Activated T-helper 1 cell treated with anti-CD3 and anti-CD28 coated beads, Interleukin-12 subunit alpha, Interleukin-12 subunit beta, Interleukin-2, Interleukin-4 antibody, amounts not matched to agents 30 ng/mL and 10 ng/mL and 1 ng/mL, durations not matched to agents 14 hours and 24 hours and 36 hours (primary cell): ENCODE measurements at places on chromosomes 16 and 17. TPM values are rescaled to one million over a fixed set of nuclear protein-coding genes. Genes with fewer than 3 reads are reported as not detected.

DNA sequence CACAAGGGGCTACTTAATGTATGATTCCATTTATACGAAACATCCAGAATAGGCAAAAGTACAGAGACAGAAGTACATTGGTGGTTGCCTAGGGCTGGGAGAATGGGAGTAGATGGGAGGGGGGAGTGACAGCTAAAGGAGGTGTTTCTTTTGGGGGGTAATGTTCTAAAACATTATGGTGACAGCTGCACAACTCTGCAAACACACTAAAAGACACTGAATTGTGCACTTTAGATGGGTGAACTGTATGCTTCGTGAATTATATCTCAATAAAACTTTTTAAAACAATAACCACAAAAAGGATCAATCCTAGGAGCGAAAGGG is 661 bp downstream of the LYRM9 start:
- H3K27ac ChIP-seq = peak overlapping the region; percentile 73
- peaks cover 32% of the 10 kb centered on the region for H3K4me1 ChIP-seq
- no peak for DNase-seq
- H3K27me3 ChIP-seq = peaks cover 38% of the 10 kb centered on the region

DNA sequence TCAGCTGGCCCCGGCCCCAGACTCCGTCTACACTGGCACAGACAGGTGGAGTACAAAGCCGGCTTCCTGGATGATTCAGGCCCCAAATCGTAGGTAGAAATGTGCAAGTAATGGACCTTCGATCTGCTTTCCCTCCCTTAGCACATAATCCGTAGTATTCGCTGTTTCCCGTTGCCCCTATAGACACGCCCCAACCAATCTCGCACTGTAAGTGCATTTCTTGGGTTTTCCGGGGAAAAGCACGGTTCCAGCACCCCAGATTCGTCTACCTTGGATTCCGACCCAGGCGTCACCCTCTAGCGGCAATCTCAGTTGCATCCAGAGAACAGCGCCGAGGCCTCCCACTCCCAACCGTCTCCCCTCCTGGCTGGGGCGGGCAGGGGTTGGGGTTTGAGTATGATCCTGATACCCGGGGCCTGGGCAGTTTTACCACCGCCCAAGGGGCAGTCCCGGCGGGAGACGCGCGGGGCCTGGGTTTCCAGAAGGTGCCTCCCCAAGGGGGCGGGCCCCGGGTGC is 12.1 kb upstream of the FOXF1 start:
- H3K27ac ChIP-seq = peak overlapping the region; percentile 82
- no peaks in the 10 kb centered on the region for H3K4me1 ChIP-seq
- no peak overlapping the region for H3K4me3 ChIP-seq

DNA sequence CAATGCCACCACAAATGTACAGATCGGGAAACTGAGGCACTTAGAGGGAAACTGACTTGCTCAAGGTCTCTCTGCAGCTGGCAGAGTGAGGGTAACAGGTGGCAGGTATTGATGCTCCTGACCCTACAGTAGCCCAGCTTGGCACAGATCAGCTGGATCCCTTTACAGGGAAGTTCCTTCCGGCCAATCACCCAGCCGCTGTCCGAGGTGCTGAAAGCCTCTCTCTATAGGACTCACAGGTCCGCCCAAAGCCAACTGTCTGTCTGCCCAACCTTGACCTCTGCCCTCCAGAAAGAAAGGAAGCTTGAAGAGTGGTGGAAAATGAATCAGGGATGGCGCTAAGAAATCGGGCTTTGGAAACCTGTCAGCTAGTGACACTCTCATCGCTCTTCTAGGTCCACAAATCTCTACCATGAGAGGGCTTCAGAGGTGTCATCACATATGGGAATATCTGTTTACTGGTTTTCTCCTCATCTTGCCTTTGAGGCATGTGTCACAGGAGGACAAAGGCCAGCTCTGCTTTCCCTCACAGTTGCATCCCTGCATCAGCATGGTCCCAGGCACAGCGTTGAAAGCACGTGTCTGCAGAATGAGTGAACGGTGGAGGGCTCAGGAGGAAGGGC is 246.2 kb downstream of the KATNIP start:
- no peaks in the 10 kb centered on the region for H3K4me1 ChIP-seq
- no peaks in the 10 kb centered on the region for H3K27me3 ChIP-seq
- DNase-seq = no peak
- no peaks in the 10 kb centered on the region for H3K36me3 ChIP-seq

DNA sequence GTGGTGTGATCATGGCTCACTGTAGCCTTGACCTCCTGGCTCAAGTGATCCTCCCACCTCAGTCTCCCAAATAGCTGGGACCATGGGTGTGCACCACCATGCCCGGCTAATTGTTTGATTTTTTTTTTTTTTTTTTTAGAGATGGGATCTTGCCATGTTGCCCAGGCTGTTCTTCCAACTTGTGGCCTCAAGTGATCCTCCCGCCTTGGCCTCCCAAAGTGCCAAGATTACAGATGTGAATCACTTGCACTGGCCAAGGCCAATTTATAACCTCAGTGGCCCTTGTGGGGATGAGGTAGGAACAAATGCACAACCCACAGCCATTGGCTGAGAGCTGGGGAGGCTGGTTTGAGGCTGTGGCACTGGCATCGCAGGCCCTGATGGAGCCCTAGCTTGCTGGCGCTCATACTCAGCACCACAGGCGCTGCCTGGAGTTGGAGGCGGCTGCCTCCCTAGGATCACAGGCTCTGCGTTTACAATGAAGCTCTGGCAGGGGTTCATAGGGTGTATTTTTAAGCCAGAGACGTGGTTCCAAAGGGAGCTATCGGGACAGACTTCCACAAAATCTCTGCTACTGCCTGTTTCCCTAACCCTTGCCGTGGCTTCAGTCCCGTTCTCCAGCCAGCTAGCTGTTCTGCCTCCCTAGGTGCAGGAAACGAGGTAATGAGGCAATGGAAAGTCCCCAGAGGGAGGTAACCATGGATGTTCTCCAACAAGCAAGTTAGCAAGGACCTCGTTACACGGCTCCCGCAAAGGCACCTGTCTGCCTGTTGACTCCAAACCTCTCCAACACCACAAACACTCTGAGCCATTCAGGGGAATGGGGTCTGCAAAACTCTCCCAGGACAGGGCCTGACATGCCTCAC is 2.9 kb downstream of the ABCA3 start:
- H3K36me3 ChIP-seq = peaks cover 3% of the 10 kb centered on the region
- peak overlapping the region; percentile 23 for H3K27ac ChIP-seq
- H3K4me1 ChIP-seq = peaks cover 25% of the 10 kb centered on the region
- H3K4me3 ChIP-seq = peak overlapping the region; percentile 49
- DNase-seq = no peak
- peaks cover 8% of the 10 kb centered on the region for H3K27me3 ChIP-seq

DNA sequence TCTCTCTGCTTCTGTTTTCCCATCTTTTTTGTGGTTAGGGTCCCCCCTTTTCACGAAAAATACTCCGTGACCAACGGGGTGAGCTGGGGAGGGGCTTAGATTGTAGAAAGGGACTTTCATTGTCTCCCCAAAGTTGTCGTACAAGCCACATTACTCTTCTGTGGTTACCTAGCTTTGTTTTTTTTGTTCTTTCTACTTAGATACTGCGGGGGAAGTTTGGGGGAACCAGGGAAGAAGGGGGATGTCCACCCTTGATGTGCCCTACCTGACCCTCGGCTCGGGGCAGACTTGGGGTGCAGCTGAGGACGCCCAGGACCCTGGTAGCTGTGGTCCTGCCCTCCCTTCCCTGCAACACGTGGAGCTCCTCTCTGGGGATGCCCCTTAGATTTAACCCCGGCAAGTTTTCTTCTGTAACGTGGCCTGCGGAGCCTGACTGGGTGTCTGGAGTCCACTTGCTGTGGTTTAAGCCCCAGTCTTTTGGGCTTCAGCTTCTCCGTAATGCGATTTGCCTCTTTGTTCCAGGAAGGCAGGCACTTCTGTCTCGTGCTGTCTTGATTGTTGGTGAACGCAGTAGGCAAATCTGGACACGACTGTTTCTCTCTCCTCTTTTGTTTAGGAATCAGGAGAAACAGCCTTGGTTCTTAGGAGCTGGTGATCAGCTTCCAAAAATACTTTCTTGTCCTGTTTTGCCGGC is 892 bp downstream of the ABCC1 start:
- peak overlapping the region; percentile 99 for H3K4me3 ChIP-seq
- peaks cover 26% of the 10 kb centered on the region for H3K36me3 ChIP-seq
- peak; percentile 36 for DNase-seq
- peak overlapping the region; percentile 100 for H3K27ac ChIP-seq
- peaks cover 67% of the 10 kb centered on the region for H3K4me1 ChIP-seq
- H3K27me3 ChIP-seq = peaks cover 2% of the 10 kb centered on the region

DNA sequence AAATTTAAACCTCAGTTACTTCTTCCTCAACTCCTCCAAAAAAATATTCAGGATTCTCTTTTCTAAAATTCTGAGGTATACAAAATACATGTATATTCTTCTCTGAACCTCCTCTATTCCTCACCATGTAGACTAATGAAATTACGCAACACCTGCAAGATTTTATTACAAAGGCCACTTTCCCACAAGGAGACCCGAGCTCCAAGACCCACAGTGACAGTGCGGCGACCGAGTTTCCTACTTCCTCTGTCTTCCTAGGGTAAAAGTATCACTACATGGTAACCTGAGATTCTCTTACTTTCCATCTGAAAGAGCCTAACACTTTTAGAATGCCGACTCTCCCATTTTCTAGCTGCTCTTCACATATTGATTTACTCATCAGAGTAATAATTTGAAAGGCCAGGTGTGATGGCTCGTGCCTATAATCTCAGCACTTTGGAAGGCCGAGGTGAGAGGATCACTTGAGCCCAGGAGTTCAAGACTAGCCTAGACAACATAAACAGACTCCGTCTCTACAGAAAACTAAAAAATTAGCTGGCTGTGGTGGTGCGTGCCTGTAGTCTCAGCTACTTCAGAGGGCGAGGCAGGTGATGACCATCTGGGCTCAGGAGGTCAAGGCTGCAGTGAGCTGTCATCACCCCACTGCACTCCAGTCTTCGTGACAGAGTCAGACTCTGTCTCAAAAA is 35.7 kb downstream of the CYTH1 start:
- peaks cover 16% of the 10 kb centered on the region for H3K36me3 ChIP-seq
- H3K4me3 ChIP-seq = no peak overlapping the region
- no peaks in the 10 kb centered on the region for H3K27me3 ChIP-seq
- H3K4me1 ChIP-seq = peaks cover 91% of the 10 kb centered on the region

GRCh38 chr17:27329146-27329805 is 35.4 kb downstream of the WSB1 start:
- H3K4me3 ChIP-seq = no peak overlapping the region
- peaks cover 20% of the 10 kb centered on the region for H3K4me1 ChIP-seq
- no peaks in the 10 kb centered on the region for H3K36me3 ChIP-seq
- no peak overlapping the region for H3K27ac ChIP-seq
- no peak for DNase-seq

DNA sequence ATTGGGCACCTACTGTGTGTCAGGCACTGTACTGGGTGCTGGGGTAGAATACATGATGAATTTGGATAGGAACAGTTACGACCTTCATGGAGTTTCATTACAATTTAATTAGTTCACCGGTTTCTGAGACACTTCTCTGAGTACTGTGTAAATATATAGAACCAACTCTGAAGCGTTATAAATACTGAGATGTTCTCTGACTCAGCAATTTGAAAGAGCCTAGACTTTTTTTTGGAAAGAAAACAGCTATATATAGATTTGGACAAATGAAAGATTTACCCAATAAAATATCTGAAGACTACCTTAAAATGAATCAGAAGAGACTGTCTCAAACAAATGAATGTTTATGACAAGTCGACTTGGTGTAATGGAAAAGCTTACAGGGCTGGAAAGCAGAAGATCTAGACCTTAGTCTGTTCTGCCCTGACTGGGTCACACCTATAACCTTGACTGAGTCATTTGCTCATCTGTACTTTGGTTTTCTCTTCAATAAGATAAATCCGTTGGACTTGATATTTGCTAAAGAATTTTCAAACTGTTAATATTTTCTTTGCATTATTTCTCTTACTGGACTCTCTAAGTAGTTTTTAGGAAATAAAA is 4.6 kb upstream of the GAN start:
- no peaks in the 10 kb centered on the region for H3K36me3 ChIP-seq
- peaks cover 3% of the 10 kb centered on the region for H3K27me3 ChIP-seq
- H3K4me1 ChIP-seq = peaks cover 66% of the 10 kb centered on the region
- no peak overlapping the region for H3K4me3 ChIP-seq
- no peak for DNase-seq

- no peaks in the 10 kb centered on the region for H3K36me3 ChIP-seq
- H3K27ac ChIP-seq = no peak overlapping the region
- H3K4me1 ChIP-seq = no peaks in the 10 kb centered on the region
- no peak overlapping the region for H3K4me3 ChIP-seq
- no peaks in the 10 kb centered on the region for H3K27me3 ChIP-seq
- DNase-seq = no peak
Measured at GRCh38 chr17:70636517-70637133, 467.3 kb downstream of the KCNJ2 start.

DNA sequence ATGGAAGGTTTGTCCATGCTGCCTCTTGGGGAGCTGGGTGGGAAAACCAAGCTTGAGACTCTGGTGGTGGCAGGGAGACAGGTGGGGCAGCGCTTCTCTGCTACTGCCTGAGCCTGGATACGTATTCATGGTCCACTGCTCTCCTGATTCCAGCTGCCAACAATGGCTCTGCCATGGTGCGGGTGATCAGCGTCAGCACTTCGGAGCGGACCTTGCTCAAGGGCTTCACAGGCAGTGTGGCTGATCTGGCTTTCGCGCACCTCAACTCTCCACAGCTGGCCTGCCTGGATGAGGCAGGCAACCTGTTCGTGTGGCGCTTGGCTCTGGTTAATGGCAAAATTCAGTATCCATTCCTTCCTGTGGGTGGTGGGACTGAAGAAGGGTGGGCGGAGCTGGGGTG is 4.2 kb downstream of the EDC4 start:
- H3K4me3 ChIP-seq = no peak overlapping the region
- no peak for DNase-seq
- no peak overlapping the region for H3K27ac ChIP-seq
- H3K36me3 ChIP-seq = peaks cover 47% of the 10 kb centered on the region

GRCh38 chr17:7413346-7413985 is 5.8 kb downstream of the NLGN2 start:
- H3K36me3 ChIP-seq = no peaks in the 10 kb centered on the region
- no peak overlapping the region for H3K27ac ChIP-seq
- peaks cover 11% of the 10 kb centered on the region for H3K27me3 ChIP-seq
- H3K4me3 ChIP-seq = no peak overlapping the region

LRRC75A gene
- total RNA-seq = 1.6 TPM in 2 replicates

ELAC2 gene
- 96.9 and 98.7 TPM in 2 replicates for total RNA-seq

GNAO1 gene
- total RNA-seq = 1.7 and 2.0 TPM in 2 replicates

TBC1D3 gene
- total RNA-seq = not detected in 2 replicates

EARS2 gene
- total RNA-seq = 27.8 and 29.9 TPM in 2 replicates

C17orf67 gene
- total RNA-seq = 3.1 TPM in 2 replicates

CCDC92B gene
- 0.23 TPM in 1 of 2 replicates, not detected in the other for total RNA-seq
